ENCODE measurements at places on chromosomes 1 and 21.

DNA sequence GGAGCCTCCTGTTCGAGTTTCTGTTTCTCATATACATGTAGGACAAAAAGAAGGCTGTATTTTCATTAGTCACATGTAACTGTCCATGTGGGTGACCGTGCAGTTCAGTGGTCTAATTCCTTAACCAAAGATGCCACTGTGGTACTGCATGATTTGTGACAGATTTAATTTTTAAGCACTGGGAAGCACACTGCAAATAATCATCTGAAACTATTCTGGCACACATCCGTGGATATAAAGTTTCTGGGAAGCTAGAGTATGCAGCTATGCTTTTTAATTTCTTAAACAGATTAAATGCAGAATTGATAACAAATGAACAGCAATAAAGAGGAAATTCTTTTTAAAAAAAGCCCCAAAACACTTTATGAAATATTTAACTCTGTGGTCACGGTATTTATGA is 254.8 kb downstream of the LMO4 start:
- no peak for DNase-seq

DNA sequence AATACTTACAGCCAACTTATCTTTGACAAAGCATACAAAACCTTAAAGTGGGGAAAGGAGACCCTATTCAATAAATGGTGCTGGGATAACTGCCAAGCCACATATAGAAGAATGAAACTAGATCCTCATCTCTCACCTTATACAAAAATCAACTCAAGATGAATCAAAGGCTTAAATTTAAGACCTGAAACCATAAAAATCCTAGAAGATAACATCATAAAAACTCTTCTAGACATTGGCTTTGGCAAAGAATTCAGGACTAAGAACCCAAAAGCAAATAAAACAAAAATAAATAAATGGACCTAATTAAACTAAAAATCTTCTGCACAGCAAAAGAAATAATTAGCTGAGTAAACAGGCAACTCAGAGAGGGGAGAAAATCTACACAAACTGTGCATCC is 335.6 kb upstream of the PBX1 start:
- no peak for DNase-seq

- DNase-seq = no peak
Observed at GRCh38 chr1:178649582-178650350, 75.3 kb upstream of the RALGPS2 start.

DNA sequence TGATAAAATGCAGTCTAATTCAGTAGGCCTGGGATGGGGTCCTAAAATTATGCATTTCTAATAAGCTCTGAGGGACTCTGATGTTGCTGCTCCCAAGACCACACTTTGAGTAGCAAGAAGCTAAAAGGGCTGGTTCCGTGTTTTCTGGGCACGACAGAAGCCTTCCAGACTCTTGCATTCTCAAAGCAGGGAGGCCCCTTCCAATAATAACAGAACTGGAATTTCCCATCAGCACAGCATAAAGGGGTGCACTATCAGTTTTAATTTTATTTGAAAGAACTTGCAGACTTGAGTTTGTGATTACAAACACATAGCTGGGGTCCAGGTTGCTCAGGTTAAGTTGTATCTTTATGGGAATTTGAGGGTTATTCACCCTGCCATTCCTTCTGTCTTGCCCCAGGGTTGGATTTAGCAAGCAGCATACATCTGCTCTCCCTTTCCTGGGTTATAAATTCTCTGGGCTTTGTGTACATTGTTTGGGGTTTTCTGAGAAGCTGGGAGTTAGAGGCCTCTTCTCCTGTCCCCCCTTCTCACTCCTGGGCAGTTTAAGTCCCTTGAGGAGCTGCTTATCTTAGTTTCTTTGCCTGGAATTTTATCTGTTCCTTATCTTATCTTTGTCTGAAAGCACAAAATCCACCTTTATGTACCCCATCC is 94.2 kb upstream of the SLC2A1 start:
- DNase-seq = no peak

DNA sequence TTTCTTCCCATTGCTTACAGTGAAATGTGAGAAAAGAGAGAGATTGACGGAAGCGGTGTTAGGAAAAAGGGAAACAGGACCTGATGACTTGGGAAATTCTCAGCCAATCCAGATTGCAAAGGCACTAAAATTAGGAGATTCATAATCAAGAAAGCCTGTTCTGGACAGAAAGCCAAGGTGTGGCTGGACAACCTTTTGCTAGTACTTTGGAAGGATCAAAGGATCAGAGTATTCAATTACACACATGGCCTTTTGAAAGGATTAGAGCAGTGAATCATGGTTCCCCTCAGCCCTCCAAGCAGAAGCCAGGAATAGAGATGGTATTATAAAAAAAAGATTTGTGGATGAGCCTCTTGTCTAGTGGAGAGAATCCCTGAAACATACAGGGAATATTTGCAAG is 669.8 kb upstream of the ADAMTS5 start:
- DNase-seq = no peak

- no peak for DNase-seq
Observed at GRCh38 chr1:3594706-3595377, 16.5 kb downstream of the MEGF6 start.

DNA sequence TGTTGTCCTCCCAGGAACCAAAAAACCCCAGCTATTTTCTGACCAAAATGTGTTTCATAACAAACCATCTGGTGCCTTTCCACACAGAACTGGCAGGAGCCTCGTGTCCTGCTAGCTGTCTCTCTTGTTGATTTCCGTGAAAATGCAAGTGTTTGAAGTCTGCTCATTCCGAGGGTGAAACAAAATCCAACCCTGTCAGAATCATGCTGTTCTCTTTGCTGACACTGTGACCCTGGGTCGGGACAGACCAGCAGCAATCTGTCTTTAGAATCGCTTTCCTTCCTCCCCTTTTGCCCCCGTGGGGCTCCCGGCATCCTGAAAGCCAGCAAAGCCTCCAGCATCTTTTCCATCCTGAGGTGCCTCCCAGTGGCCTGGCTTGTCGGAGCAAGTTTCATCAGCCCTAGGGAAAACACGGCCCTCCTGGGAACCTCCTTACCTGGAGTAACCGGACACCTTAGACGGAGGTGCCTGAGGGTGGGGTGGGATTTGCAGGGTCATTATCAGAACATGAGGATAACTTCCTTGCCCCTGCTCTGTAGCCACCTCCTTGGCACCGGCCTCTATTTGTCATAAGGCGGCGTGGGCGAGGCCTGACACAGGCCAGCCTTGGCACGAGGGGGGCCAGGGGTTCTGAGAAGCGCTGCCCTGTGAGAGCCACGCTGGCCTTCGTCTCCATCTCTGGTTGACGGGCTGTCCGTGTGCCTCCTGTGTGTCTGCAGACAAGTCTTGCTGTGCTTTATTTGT is 24.9 kb downstream of the LDLRAP1 start:
- no peak for DNase-seq
